ENCODE measurements at places on chromosomes 1 and 21.

- DNase-seq: no peak
These were observed 5.2 kb downstream of the SNAP47 start for GRCh38 chr1:227740401-227740960.

DNA sequence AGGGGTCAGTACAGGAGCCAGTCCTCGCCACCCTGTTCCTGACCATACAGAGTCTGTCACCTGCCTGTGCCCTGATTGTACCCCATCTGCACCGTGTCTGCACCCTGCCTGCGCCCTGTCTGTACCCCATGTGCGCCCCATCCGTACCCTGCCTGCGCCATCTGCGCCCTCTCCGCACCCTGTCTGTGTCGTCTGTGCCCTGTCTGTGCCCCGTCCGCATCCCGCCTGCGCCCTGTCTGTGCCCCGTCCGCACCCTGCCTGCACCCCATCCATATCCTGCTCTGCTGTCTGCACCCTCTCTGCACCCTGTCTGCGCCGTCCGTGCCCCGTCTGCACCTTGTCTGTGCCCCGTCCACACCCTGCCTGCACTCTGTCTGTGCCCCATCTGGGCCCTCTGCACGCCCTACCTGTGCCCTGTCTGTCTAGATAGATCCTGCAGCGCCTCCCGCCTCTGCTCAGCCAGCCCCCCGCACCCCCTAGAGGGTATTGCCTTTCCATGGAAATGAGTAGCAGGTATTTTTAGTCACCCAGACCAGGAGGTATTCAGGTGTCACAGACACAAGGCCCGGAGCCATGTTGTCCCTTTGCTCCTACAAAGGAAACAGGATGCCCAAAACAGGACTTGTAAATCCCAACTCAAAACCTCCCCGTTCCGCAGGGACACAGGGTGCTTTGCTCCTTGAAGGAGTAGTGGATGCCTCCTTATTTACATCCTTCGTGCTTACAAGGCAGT lies 7.7 kb upstream of the NPHP4 start:
- no peak for DNase-seq

GRCh38 chr1:159088546-159089183 lies 12.1 kb upstream of the AIM2 start:
- no peak for DNase-seq

GRCh38 chr1:216183454-216183853 lies 239.8 kb downstream of the USH2A start:
- DNase-seq: no peak

- DNase-seq: no peak
These were observed 27.6 kb upstream of the KCNE2 start for GRCh38 chr21:34336245-34336644.

- no peak for DNase-seq
These were observed 226.4 kb downstream of the ZP4 start for GRCh38 chr1:237664348-237664747.

All from NCI-H187 treated with DMSO at 0.1 percent for 48 hours (cell line).